ENCODE measurements at places on chromosomes 5 and 9.

- no peak for DNase-seq
Measured at GRCh38 chr5:169280286-169280685, 20.7 kb downstream of the SLIT3 start.

- DNase-seq, result no peak
Measured at GRCh38 chr5:96837303-96837702, 29.6 kb upstream of the ERAP1 start.

GRCh38 chr5:153520952-153521351, 30.5 kb downstream of the GRIA1 start:
- DNase-seq, result no peak

- no peak for DNase-seq
Measured at GRCh38 chr9:123420592-123421111, 64.7 kb downstream of the CRB2 start.

GRCh38 chr9:128121924-128122808, 5.4 kb downstream of the PTGES2 start:
- no peak for DNase-seq

GRCh38 chr5:129382921-129383672, 77.0 kb upstream of the ADAMTS19 start:
- DNase-seq, result no peak

DNA sequence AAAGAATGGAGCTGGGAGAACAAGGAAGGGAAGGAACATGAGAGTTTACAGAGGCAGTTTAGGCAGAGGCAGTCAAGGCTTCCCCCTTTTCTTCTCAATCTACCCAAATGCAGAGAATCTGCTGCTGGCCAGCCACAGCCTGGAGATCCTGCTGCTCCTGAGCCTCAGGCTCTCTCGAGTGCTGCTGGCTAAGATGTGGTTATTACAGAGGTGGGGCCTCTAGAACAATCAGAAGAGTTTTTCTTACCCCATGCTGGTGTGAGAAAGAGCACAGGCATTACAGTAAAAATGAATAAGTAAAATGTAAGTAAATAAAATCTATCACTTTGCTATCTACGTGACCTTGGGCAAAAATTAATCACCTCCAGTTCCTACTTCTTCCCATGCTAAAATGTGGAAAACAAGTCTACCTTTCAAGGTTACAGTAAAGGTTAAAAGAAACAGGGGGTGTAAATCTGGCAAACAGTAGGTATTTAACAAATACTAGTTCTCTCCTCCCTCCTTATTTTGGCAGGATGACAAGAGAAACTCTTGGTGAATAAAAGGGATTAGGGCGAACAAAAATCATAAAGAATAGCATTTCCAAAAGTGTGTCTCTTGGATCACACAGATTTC, 31.1 kb downstream of the FBXW11 start:
- DNase-seq, result no peak

DNA sequence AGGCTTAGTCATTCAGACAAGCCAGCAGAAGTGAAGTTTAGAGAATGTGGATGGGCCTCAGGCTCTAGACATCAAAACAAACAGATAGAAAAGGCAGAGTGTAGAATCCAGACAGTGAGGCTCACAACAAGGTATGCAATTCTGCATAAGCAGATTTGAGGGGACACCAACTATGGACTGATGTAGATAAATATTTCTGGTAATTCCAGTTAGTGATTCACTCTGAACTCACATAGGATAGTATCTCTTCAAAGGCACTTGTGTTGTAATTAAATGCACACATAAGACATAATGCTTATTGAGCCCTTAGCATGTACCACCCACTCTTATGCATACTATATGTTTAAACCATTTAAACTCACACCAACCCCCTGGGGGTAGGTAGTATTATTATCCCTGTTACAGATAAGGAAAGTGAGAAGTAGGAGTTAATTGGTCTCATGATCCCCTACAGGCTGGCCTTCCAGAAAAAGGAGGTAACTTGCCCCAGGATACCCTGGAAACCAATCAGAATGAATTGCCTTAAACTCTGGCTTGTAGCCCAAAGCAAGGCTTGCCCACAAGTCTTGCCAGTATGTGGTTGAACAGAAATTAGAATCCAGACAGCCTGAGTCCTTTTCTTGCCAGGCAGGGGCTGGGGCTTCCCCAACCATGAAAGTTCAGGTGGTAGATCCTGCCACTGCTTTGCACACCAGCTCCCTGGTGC, 39.5 kb upstream of the HSPB3 start:
- DNase-seq, result no peak
